ENCODE measurements at places on chromosomes 2 and 18.

DNA sequence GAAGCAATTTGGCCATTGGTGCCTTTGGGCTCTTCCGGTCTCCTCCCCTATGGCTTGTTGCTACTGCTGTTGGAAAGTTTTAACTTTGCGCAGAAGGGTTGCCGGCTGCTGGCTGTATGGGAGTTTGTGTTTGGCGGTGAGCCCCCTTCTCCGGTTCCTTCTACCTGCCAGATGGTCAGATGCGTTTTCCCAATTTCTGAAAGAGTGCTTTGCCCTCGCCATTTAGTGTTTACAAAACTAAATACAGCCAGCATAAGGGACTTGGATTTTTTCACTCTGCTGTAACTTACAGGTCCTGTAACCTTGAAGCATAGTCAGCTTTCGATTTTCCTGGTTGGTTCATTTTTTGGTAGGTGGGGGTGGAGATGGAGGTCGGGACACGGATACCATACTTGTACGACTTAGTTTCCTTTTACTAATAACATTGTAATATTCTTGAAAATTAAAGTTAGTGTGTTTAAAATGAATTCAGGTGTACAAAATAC is 604 bp downstream of the COQ10B start:
- no peak for DNase-seq

DNA sequence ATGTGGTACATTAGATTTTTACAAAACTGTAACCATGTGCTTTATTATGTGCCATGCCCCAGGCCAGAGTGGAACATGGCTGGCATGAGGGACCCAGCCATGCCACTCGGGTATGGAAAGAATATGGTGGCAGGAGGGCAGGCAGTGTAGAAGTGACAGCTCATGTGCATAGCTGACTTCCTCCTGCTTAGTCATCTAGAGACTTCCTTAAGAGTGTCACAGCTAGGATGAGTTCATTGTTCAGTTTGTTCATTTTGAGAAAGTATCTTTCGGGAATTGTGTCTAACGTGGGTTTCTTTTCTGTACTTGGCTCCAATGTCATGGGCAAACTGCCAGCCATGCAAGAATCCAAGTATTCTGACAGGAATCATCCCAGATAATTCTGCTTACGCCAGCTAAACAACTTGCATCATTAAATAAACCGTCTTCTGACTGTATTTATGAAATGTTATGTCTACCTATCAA is 94.3 kb upstream of the ITGB6 start:
- DNase-seq = no peak

DNA sequence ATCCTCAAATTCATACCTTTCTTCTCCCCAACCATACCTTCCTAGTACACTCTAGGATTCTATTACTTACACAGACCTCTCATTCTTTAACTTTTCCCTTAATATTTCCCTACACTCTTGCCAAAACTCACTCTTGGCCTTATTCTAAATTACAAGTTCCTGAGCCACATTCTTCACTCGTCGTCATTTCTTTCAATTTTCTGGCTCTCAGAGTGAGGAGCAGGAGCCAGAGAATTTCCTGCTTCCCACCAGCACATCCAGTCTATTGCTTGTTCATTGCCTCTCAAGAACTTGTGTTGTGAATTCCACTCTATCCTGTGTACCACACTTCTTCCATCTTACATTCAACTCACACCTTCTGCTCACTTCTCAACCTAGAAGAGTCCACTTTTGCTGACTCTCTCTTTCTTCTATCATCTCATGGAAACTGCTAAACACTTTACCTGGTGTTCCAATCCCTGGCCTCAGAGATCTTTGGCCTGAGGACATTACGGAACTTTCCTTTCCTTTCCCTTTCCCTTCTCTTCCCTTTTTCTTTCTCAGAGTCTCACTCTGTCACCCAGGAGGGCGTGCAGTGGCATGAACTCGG is 171.6 kb downstream of the PLCL1 start:
- no peak for DNase-seq

GRCh38 chr2:225366731-225367130 is 32.8 kb upstream of the NYAP2 start:
- no peak for DNase-seq

DNA sequence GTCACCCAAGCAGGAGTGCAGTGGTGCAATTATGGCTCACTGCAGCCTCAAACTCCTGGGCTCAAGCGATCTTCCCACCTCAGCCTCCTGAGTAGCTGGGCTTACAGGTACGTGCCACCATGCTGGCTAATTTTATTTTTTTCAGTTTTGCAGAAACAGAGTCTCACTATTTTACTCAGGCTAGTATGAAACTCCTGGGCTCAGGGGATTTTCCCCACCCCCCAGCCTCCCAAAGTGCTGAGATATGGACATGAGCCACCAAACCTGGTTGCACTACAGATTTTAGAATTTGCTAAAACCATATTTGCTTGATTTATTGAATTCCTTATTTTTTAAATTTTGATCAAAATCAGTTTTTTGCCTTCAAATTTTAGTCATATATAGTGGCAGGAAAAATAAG is 1553.4 kb downstream of the LRP1B start:
- DNase-seq = no peak

DNA sequence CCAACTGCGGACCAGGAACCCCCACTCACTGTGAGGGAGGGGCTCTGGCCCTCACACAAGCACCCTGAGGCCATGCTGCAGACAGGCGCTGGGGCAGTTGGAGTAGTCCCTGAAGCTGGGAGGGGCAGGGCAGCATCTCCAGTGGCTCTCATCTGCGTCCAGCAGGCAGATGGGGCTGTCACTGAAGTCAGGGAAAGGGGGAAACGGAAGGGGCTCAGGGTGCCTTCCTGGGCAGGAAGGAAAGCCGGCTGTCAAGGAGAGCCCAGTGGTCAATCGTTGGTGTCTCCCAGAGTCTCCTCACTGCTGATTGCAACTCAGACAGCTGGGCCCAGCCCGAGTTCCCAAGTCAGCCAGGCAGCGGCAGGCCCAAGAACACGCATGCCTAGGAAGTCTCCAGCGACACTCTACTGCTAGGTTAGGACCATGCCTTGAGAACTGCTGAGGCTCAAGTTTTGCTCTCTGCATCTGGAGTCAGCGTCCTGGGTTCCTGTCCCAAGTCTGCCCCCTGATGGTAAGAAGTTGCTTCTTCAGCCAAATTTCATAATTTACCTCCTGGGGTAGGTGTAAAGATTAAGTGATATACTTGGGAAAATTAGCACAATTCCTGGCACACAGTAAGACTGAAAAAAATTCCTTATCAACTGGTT is 27.4 kb upstream of the NMUR1 start:
- DNase-seq = peak; percentile 19

DNA sequence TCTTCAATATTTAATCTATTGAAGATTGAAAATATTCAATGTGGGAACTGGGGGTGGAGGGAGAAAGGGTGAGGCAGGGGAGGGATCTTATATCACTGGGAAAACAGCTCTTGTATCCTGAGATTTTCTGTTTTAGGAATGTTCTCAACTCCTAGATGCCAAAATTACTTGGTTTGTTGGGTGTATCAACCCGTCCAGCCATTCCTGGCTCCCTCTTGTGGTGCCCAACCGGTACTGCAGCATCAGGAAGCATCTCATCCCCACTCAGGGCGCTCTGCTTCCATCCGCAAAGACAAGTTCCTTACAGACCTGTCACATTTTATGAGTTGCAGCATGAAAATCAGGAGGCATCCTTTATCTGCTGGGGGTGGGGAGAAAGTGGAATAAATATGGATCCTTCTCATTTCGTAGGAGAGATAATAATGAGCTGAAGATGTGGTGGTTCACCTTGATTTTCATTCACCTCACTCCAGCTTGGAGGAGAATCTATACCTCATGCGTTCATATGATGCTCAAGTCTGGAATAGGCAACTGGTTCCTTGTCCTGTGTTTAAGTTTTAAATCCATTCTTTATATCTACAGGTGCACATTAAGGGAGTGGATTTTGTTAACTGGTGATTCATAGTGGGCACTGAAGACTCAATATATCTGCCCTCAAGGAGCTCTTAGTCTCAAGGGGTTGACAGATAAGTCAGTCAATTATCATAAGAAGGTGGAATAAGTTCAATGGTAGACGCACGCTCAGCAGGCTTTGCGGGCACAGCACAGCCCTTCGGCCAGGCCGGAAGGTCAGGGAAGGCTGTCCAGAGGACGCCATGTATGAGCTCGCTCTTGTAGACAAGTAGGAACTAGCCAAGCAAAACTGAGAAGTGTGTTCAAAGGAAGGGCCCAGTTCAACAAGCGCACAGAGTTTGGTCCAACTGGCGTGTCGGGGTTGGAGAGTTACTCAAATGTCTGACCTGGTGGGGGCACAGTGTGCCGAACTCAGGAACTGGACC is 127.3 kb downstream of the RNF144A start:
- DNase-seq = peak; percentile 55

- DNase-seq = no peak
Measured at GRCh38 chr2:112833976-112834375, 2.6 kb downstream of the IL1B start.

GRCh38 chr2:9538000-9538507 is 17.6 kb downstream of the ADAM17 start:
- no peak for DNase-seq

- DNase-seq = no peak
Measured at GRCh38 chr2:167480232-167480985, 592.1 kb downstream of the XIRP2 start.

DNA sequence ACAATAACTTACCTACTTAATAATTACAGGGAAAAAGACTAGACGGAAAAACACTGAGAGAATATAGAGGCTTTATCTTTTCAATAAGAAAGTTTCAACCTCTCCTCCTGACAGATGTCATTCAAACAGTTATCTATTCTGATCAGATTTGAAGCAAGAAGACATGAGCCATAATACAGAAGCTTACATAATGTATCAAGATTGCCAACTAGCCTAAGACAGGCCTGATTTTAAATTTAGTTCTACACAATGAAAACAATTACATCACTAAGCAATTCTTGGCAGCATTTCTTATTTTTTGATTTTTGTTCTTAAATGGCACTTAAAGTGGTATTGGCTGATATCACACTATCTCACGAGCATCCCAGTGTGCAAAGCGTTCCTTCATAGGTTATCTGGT is 41.6 kb downstream of the GPR155 start:
- no peak for DNase-seq
